ENCODE measurements at places on chromosomes 1 and 21.

GRCh38 chr1:171038284-171038683 is 52.4 kb upstream of the FMO3 start:
- no peak for DNase-seq

GRCh38 chr1:99811075-99811474 is 39.1 kb upstream of the AGL start:
- DNase-seq: no peak

GRCh38 chr21:37001441-37001840 is 5.1 kb upstream of the RIPPLY3 start:
- no peak for DNase-seq

- no peak for DNase-seq
Observed at GRCh38 chr1:65703853-65704252, 88.8 kb upstream of the PDE4B start.

DNA sequence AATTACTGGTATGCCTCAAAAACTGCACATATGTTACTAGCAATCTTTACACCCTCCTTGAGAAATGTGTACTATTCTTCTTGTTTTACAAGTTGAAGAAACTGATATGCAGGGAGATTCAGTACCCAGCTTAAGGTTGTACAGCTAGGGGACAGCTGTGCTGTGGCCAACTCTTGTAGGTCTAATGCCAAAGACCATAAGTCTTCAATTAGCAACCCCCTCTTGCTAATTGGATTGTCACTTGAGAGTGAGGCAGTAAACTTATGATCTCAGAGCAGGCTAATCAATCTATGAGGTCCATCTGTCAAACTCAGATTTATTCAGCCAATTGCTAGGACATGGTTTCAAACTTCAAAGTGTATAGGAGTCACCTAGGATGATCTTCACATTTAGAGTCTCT is 492.0 kb upstream of the USP24 start:
- DNase-seq: no peak

- DNase-seq: peak; percentile 84
Observed at GRCh38 chr1:22780696-22781095, 70.1 kb downstream of the EPHB2 start.

DNA sequence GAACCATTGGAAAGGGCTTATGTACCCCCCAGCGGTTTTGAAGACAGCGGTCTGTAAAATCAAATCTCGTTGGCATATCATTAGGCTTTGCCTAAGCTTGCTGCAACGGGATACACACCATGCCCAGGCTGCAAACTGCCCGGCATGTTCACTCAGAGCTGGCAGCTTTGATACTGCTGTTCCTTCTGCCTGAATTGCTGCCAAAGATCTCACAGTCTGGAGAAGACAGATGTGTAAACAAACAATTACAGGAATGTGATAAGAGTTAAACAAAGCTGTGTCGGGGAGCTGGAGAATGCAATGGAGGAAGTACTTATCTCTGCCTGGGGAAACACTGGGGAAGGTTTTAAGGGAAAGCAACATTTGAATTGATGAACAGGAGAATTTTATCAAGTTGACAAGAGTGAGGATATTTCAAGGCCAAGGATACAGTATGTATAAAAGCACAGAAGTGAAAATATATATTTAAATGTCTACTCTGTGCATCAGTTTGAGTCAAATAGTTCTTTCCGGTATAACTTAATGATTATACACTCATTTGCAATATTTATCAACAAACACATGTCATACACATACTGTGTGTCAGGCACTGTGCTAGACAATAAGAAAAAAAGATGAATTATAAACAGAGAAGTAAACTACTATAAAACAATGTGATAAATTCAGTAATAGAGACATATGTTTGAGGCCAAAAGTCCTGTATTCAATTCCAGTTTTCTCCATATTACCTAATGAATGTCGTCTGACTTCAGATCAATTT is 29.9 kb downstream of the CHML start:
- no peak for DNase-seq

GRCh38 chr21:37878946-37879660 is 37.2 kb downstream of the KCNJ6 start:
- DNase-seq: no peak

DNA sequence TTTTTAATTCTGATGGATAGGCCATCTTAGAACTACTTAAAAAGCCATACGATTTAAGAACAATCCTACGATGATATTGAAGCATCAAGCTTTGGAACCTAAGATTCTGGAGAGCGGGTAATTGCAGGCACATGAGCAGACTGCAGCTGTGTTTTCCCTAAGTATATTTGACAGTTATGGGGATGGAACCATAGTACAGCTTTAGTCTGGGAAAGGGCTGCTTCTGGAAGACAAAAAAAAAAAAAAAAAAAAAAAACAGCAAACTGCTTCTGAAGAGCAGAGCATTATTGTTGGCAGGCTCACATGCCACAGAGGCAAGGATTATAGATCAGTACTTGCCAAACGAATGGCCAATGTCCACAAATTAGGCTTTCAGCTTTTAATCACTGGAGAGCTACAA is 1618.7 kb downstream of the AMY1C start:
- no peak for DNase-seq

GRCh38 chr1:186842547-186842946 is 13.8 kb downstream of the PLA2G4A start:
- no peak for DNase-seq

- no peak for DNase-seq
Observed at GRCh38 chr21:35468991-35469390, 419.9 kb upstream of the RUNX1 start.

- DNase-seq: no peak
Observed at GRCh38 chr1:37865348-37866120, 6.1 kb upstream of the MTF1 start.

GRCh38 chr1:86453664-86454063 is 15.1 kb upstream of the CLCA1 start:
- DNase-seq: no peak

- DNase-seq: no peak
Observed at GRCh38 chr1:16440131-16440469, 424 bp upstream of the NECAP2 start.

DNA sequence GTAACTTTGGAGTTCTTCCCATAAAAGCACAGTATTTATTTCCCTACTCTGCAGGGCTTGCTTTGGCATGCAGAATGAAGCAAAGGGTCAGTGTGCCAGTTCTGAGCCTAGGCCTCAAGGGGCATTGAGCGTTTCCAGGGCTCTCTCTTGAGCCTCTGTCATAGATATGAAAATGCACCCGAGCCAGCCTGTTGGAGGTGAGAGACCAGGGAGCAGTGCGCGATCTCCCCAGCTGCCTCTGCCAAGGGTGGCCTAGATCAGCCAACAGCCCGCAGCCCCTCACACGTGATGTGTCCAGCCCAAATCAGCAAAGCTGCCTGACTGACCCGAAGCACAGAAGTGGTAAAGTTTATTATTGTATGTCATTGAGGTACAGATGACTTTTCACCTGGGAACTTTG is 63.7 kb downstream of the TENT5C start:
- DNase-seq: no peak

- no peak for DNase-seq
Observed at GRCh38 chr1:76300556-76300955, 226.0 kb downstream of the ST6GALNAC3 start.

Data from WTC11 (cell line).